Renal cortical epithelial cell (primary cell): ENCODE measurements at places on chromosomes 2 and 18. TPM values are rescaled to one million over a fixed set of nuclear protein-coding genes. Genes with fewer than 3 reads are reported as not detected.

CD8B gene
- not detected in 2 replicates for total RNA-seq

FZD7 gene
- total RNA-seq, result 17.1 and 55.2 TPM in 2 replicates

MSTN gene
- total RNA-seq, result 0.15 TPM in 1 of 2 replicates, not detected in the other

DSC3 gene
- 0.20 and 0.69 TPM in 2 replicates for total RNA-seq

BCS1L gene
- 30.0 and 35.6 TPM in 2 replicates for total RNA-seq

PPP1R1C gene
- 1.9 and 3.5 TPM in 2 replicates for total RNA-seq

CRIM1 gene
- total RNA-seq, result 299 and 669 TPM in 2 replicates

ING5 gene
- 15.1 and 22.7 TPM in 2 replicates for total RNA-seq

CENPA gene
- total RNA-seq, result 0.50 and 5.6 TPM in 2 replicates

SCYGR6 gene
- not detected in 2 replicates for total RNA-seq

SATB2 gene
- 2.3 and 5.6 TPM in 2 replicates for total RNA-seq

DSG4 gene
- not detected in 2 replicates for total RNA-seq

DNA sequence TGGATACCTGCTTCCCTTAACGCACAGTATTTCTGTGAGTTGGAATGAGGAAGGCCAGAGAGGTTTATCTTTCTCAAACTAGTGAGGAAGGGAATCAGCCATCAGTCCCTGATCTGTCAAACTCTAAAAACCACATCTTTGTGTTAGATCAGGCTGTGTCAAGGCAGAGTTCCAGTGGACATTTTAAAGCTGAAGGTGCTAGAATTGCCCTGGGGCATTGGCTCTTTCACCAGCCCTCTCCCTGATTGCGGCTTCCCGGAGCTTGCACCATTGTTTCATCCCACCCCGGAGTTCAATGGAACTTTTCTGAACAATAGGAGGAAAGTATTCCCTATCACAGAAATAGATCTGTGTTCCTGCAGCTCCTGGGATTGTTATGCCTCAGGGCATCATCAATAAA, 110.2 kb downstream of the RNF144A start:
- DNase-seq, result no peak

DNA sequence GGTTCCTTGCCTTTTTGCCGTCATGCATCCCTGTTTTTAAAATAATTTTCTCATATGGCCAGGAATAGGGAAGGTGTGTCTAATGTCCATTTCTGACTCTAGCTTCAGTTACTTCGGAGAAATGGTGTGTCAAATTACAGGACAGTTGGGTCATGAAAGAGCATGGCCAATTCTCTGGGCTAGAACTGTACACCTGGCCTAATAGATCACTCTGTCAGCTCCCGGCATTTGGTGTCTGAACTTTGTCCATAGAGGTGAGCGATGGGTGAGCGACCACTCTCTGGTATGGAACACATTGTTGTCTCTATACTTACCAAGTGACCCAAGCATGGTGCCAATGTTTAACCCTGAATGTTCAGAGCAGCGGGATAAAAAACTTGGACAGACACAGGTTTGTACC, 38.3 kb upstream of the ASB18 start:
- no peak for DNase-seq

DNA sequence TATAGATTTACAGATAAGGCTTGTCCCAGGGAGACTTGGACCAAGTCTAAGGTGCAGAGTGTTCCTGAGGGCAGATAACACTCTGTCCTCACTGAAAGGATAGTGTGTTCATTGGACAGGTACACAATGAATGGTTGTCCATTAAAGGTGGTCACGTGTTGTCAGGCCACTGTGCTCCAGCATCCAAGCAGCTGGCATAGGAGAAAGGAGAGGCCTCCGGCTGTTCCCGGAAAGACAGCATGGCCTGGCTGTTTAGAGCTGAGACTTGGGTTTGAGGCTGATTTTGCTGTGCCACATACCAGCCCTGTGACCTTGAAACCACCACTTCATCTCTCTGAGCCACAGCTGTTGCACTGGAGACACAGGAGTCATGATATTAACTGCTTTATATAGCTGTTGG, 19.6 kb upstream of the SULT1C3 start:
- DNase-seq, result no peak

DNA sequence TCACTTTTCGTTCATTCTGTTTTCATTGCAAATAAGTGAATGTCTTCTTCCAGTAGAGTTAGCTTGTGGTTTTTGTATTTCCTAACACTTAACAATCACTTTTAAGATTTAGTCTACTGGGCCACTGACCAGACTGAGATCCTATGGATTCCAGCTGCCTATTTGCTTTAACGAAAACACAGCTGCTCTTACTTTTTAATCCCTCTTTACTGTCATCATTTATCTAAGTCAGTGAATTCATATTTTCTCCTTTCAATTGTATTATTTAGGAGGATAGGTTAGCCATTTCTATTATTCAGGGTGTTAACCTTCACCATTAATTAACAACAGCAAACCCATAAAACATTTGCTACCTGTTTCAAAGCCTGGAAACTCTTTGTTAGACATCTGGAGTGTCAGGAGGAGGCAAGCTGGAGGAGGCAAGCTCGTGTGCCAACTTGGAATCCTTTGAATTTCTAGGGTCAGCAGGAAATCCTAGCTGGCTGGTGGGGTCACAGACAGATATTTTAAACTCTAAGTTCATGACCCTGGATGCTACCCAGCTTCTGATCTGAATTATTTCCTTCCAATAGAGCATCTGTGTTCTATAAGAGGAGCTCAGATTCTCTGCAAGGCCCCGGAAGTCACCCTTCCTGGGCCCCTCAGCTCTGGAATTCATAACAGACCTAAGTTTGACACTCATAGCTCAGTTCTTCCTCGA, 385.3 kb downstream of the RBM43 start:
- no peak for DNase-seq

GRCh38 chr18:23585897-23586248, 433 bp downstream of the NPC1 start:
- no peak for DNase-seq

- DNase-seq, result no peak
These were observed 15.4 kb downstream of the ZNF516 start for GRCh38 chr18:76479351-76480238.

GRCh38 chr18:56576826-56577573, 61.4 kb downstream of the TXNL1 start:
- no peak for DNase-seq

DNA sequence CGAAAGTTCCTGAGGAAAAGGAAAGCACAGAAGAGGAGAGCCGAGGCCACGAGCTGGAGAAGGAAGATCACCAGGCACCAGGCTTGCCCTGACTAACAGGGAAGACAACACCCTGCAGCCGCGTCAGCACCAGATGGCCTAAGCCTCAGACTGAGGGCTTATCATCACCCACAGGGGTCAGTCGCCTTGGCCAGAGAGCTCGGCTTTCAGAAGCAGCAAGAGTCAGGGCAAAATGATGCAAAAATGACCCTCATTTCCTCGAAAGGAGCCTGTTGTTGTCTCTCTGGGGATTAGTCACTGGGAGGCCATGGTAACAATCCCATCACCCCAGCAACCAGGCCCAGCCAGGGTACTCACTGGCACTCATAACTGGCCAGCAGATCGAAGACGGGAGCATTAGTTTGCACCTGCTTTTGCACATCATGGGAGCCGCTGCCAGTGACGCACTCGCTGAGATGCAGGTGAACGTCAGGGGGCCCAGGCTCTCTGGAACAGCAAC, 42.7 kb upstream of the ZFP36L2 start:
- peak; percentile 94 for DNase-seq

DNA sequence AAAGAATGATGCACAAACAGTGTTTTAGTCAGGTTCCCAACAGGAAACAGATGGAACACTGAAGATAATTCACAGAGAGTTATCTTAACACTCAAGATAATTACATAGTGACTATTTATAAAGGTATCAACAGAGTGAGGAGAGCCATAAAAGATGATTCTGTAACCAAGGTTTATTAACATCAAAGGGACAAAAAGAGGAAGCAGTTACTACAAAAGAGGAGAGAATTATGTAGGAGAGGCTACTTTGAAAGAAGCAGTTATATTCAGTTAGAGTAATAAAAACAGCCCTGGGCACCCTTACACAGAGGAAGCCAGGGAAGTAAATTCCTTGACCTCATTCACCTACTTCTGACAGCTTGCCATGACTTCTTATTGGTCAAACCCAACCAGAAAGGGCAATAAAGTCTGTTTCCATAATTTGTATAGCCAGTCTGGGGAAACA, 326.5 kb upstream of the SLC39A10 start:
- peak; percentile 46 for DNase-seq

DNA sequence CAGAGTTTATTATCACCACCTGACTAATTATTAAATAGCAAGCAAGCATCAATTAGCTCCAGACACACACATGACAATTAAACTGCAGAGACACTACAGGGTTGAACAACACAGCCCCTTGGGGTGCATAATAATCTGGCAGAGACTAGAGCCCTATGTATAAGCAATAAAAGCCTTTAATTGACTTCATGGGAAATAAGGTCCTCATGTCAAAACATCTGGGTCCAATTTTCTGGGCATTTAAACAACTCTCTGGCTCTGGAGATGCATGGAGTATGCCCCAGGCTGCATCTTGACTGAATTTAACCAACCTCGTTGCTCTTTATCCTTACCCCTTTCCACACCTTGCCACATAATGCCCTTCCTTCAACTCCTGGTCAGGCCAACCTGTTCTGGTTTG, 270.7 kb upstream of the THUMPD2 start:
- DNase-seq, result no peak

GRCh38 chr2:218137514-218137913, 11.7 kb downstream of the CXCR2 start:
- no peak for DNase-seq

DNA sequence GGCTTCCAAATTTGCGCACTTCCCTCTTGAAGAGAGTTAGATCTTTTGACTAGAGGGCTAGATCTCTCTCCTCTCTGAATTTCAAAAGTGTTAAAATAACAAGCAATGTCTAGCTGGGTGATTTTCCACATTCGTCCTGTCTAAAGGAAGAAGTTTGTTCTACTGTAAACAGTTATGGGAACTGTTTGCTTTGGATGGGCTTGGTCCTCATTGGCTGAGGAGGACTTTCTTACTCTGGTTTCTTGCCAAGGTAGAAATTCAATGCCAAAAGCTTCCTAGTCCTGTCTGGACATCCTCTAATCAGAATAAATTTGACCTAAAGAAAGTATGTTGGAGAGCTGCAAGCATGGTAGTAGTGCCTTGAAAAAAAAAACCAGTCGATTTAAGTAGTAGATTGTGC, 47.4 kb upstream of the RAPH1 start:
- no peak for DNase-seq

GRCh38 chr2:74537140-74537539, 7.4 kb downstream of the HTRA2 start:
- no peak for DNase-seq

DNA sequence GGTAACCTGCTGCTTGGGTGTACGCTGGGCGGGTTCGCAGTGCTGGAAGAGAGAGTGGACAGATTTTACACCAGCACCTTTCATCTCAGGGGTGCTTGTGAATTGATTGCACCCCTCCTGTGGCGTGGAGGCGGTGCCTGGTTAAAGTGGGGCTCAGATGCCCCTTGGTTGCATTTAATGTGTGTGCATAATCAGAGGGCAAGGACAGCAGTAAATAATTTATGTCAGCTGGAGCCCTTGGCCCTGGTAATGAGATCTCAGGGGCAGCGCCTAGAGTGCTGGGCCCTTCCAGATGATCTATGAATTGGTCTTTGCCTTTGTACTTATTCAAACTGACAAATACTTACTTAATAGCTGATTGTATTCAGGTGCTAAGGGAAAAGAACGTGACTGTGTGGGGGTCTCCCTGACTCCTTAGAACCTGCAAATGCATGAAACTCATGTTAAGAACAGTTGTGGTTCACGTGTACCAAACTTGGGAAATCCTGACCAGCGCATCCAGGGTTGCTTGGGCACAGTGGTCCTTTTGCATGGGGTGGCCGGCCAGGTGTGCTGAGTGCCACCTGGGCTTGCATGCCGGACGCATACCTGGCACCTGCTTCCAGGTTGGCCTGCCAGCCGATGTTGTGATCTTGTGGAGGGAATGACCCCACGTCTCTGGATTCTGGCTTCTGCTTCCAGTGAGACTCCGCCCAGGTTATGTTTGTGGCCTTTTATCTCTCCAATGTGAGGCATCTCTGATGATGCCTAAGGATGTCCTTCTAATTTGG, 118.5 kb downstream of the AGAP1 start:
- no peak for DNase-seq

GRCh38 chr18:76484749-76485387, 10.2 kb downstream of the ZNF516 start:
- no peak for DNase-seq

- DNase-seq, result no peak
These were observed 463.7 kb upstream of the DSEL start for GRCh38 chr18:67980241-67980640.

GRCh38 chr2:190417045-190417842, 9.1 kb downstream of the MFSD6 start:
- DNase-seq, result no peak

- DNase-seq, result no peak
These were observed 38.5 kb upstream of the LYPD6 start for GRCh38 chr2:149291881-149292280.

- no peak for DNase-seq
These were observed 87.8 kb upstream of the TFCP2L1 start for GRCh38 chr2:121372721-121373353.

GRCh38 chr2:204468746-204469429, 76.4 kb upstream of the PARD3B start:
- peak; percentile 96 for DNase-seq

DNA sequence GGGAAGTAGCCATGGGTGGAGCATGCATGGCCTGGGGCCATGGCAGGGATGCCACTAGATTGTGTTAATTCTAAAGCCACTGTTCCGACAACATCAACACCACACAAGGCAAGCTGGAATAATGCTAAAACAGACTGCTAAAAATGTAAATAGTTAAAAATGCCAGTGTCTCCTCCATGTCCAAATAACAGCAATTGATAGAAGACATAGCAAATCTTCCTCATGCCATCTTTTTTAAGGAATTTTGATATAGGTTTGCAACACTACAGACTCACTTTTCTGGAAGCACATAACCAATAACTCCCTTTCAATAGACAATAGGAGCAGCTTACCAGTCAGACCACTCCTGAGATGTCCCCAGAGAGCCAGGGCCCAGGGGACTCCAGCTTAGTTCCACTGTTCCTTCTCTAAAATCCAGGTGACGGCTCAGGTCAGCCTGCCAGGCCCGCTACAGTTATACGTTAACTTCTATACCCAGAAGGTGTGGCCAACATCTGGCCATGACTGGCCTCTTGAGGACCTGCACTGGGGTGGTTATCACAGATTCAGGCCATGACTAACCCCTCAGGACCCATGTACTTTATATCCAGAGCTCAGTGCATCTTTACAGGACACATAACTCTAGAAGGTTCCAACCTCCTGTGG, 20.3 kb downstream of the TUBB6 start:
- no peak for DNase-seq

- DNase-seq, result peak; percentile 73
These were observed 26.6 kb downstream of the ZFP36L2 start for GRCh38 chr2:43199492-43200488.

DNA sequence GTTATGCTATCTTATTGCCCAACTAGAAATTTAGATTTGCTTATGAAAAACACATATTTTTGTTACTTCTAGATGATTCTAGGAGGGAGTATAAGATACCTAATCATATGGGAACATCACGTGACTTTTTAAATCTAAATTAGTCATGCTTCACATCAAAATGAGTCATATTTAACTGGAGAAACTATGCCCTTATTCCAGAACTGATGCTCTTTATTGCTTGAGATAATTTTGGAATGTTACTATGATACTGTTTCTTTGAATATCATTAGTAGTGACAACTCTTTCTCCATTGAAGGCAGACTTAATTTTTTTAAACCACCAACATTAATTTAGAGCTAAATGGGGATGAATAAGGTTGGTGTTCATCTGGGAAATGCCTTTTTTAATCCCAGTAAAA, 19.9 kb upstream of the ELAC1 start:
- peak; percentile 25 for DNase-seq

- DNase-seq, result peak; percentile 99
These were observed 3.5 kb upstream of the RHOB start for GRCh38 chr2:20443276-20443920.

GRCh38 chr2:66813976-66814375, 379.1 kb downstream of the MEIS1 start:
- DNase-seq, result no peak
